Osteoblast (primary cell): ENCODE measurements at places on chromosomes 4 and X. TPM values are rescaled to one million over a fixed set of nuclear protein-coding genes. Genes with fewer than 3 reads are reported as not detected.
A peak's percentile ranks its signal among the peaks of the same experiment; 100 is the strongest.

DNA sequence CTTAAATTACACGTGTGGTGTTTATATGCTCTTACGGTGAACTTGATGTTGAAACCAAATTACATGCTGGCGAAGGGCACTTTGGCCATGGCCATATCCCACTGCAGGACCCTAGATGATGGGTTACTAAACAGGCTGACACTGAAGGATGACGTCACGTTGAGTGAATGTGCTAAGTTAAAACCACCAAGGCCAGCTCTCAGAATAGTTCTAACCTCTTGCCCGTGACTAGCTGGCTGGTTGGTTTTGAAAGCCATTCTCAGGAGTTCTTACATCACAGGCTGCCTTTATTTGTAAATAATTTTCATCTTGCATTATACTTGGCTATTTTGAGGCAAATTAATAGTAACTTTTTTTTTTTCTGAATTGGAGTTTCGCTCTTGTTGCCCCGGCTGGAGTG lies 41.3 kb upstream of the PHEX start:
- peak; percentile 22 for DNase-seq

- DNase-seq: no peak
These were observed 17.8 kb downstream of the AMER1 start for GRCh38 chrX:64187762-64188150.

DNA sequence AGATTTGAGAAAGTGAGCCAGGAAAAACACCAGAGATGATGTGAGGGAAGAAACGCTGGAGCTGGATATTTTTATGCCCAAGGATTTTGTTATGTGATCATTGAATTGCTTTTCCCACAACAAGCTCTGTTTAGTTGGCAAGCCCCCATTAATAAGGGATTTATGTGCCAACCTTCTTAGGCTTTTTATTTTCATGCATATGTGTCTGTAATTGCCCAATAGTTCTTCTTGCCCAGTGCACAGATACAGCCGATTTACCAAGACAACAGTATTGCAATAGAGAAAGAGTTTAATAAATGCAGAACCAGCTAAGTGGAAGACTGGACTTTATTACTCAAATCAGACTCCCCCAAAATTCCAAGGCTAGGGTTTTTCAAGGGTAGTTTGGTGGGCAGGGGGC lies 57.7 kb downstream of the TRIM2 start:
- no peak for DNase-seq

DNA sequence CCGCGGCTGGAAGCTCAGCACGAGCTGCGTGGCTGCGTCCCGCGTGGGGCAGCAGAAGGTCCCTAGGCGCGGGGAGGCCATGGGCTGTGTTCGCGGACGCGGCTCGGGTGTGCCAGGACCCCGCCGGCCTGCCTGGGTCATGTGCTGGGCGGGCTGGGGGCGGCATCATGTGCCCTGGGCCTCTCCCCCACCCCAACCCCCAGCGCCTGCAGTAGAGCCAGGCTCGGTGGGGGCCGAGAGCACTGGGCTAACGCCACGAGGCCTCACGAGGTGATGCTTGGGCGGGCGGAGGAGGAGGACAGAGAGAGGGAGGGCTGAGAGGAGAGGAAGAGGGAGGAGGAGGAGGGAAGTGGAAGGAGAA lies at the start of gene GPR143:
TSS of gene GPR143 (minus strand) at position 111 of the 361 bp plus-strand sequence. CDS start at position 81, 30 bp downstream.
- peak; percentile 76 for DNase-seq

DNA sequence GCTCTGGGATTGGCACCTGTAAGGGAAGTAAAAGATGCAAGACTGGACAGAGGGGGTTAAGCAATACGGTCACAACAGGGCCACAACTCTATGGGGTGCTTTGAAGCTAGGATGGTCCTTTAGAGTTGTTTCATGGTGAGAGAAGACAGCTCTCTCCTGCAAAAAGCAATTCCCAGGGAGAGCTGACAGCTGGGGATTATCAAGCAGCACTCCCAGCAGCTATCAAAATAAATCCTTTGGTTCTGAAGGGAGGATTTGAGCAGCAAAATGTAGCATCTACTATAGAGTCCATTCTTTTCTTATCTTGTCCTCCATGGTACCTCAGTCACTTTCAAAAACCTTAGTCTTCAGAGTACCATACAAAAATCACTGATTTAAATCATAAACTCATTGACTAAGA lies 35.1 kb upstream of the AP1AR start:
- no peak for DNase-seq

DNA sequence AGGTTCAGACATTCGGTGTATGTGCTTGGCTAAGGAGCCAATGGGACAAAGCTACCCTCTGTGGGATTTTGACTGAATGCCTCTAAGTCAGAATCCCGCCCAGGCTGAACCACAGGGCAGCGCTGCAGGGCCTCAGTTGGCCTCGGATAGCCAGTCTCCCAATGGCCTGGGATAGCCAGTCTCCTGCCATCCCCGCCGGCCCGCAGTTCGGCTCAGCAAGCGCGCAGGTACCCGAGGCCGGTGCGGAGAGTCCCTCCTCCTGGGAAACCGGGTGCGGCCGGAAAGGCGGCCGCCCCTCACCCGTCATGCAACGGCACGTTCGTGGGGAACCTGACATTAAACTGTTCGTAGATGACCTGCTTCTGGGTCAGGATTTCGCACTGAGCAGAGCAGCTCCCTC lies 16.1 kb downstream of the PPEF2 start:
- no peak for DNase-seq

- no peak for DNase-seq
These were observed 293.3 kb downstream of the ADGRL3 start for GRCh38 chr4:61493470-61493869.

DNA sequence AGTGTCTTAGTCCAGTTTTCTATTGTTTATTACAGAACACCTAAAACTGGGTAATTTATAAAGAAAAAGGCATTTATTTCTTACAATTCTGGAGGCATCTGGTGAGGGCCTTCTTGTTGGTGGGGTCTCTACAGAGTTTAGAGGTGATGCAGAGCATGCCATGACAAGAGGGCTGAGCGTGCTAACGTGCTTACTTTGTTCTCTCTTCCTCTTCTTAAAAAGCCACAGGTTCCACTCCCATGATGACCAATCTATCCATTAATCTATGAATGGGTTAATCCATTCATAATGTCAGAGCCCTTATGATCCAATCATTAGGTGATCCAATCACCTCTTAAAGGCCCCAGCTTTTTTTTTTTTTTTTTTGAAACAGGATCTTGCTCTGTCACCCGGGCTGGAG lies 291.5 kb upstream of the GALNTL6 start:
- no peak for DNase-seq

DNA sequence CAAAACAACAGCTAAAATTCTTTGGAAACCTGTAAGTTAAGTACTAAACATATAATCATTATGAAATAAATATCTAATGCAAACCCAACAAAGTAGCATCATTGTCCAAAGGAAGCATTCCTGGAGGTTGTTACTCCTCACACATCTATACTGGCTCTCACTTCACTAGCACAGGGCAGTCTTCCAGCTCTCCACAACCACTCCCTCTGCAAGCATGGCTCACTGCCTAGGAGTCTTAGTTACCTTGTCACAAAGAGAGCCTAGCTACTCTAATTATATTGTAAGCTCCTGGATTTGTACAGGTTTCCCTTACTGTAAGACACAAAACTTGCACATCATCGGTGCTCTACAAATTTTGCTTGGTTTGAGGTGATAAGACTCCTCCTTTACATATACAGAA lies 76.1 kb downstream of the AMMECR1 start:
- DNase-seq: no peak

GRCh38 chr4:122500852-122501501 lies 44.5 kb upstream of the IL2 start:
- no peak for DNase-seq

Gene AREG
- under 0.01 and 0.36 TPM in 2 replicates for total RNA-seq

Gene CNKSR2
- 1.2 and 1.8 TPM in 2 replicates for total RNA-seq

Gene LNX1
- total RNA-seq: 6.2 and 9.8 TPM in 2 replicates

Gene CXorf49B
- not detected in 2 replicates for total RNA-seq

Gene CSAG2
- not detected in 2 replicates for total RNA-seq

Gene FSTL5
- not detected in 2 replicates for total RNA-seq

Gene SRPX
- total RNA-seq: 76.7 and 93.1 TPM in 2 replicates

Gene SPANXC
- not detected in 2 replicates for total RNA-seq

Gene ADH7
- not detected in 2 replicates for total RNA-seq
